ENCODE measurements at places on chromosomes 2 and 18. TPM values are rescaled to one million over a fixed set of nuclear protein-coding genes. Genes with fewer than 3 reads are reported as not detected.

NT5C1B gene
- not detected for total RNA-seq

DNA sequence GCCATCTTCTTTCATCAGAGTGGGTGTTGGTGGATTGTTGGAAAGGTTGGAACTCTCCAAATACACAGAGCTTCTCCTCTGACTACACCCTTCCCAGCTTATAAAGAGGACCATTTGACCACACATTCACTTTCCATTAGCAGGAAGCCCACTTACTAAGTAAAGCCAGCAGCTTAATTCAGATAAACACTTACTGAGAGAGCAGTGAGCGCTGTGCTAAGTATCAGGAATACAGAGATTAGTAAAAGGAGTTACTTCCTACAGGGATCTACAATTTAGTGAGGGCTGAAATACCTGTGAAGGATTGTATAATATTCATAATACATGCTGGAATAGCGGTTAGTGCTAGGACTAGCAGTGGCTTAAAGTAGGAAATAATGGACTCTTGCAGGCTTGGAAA, 343.0 kb downstream of the NYAP2 start:
- no peak for DNase-seq

GRCh38 chr18:35513181-35513936, 15.6 kb upstream of the INO80C start:
- peak; percentile 36 for DNase-seq

- DNase-seq, result peak; percentile 72
These were observed 101.9 kb downstream of the FOXI3 start for GRCh38 chr2:88350331-88351248.

- no peak for DNase-seq
These were observed 329.1 kb downstream of the SETBP1 start for GRCh38 chr18:45009756-45010155.

GRCh38 chr18:3592864-3593263, 142.9 kb downstream of the TGIF1 start:
- no peak for DNase-seq

Data from hepatocyte (in vitro differentiated cells).